ENCODE measurements at places on chromosomes 12 and 14.

GRCh38 chr12:73308079-73308478 lies 1035.9 kb downstream of the TRHDE start:
- DNase-seq = no peak

GRCh38 chr12:74890237-74890599 lies 319.4 kb downstream of the KCNC2 start:
- no peak for DNase-seq

DNA sequence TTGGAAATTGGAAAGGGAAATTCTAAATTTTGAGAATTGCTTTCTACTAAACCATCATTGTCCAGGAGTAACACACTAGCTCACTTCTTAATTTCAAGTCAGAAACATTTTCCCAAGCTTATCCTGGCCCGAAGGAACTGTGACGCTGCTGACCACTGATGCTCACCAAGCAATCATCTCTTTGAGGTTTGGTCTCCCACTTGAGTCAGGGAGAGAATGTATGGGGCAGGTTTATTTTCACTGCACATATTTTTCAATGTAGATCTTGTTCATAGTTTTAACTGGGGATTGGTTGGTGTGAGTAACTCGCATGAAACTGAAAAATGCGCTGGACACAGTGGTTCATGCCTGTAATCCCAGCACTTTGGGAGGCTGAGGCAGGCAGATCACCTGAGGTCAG lies 12.9 kb upstream of the RNASE10 start:
- no peak for DNase-seq

DNA sequence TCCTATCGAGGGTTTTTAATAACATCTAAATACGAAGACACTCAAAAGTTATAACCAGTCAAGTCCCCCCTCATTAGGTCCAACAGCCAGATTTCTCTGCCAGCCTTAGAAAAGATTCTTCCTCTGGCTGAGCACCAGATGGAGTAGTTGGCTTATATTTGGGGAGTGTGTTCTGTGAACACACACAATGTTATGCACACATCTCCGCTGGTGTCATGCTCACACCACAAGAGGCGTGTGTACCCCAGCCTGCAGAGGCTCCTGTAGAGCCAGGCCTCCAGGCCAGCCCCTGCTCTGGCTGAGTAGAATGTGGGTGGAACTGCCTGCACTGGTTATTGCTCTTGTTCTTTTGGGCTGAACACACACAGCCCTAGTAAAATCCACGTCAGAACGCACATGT lies 64.0 kb downstream of the PIWIL1 start:
- DNase-seq = no peak

GRCh38 chr14:37508503-37508902 lies 86.5 kb downstream of the FOXA1 start:
- no peak for DNase-seq

- DNase-seq = no peak
Measured at GRCh38 chr12:132152953-132153352, 8.7 kb downstream of the NOC4L start.

DNA sequence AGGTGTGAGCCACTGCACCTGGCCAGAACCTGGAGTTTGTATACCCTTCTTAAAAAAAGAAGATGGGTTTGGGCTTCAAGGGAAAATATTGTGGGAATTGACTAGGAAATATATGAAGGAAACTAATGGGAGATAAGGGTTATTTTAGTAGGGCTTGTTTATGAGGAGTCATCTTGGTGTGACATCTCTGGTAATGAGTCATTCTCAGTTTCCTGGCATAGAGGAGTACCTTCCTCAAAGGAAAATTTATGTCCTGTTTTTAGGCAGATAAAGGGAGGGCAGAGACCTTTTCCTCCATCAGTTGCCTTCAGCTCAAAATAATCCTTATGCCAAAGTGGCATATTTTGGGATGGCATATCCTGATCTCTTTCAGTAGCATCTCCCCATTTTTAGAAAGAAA lies 30.6 kb upstream of the NFKBIA start:
- no peak for DNase-seq

DNA sequence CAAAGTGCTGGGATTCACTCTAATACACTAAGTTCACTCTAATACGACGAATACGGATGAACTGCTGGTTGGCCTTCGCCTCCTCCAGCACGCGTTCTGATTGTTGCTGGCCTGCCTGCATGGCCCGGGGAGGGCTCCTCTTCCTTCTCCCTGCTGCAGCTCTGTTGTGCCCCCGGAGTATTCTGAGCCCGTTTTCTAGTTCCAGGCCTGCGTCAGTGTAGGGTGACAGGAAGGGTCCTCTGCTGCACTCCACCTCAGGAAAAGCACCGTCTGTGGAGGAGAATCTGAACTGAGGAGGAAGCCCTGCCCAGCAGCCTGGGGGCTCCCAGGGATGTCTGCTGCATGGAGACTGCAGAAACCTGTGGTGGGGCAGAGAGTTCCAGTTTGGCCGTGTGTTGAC lies 44.4 kb downstream of the DDX51 start:
- no peak for DNase-seq

DNA sequence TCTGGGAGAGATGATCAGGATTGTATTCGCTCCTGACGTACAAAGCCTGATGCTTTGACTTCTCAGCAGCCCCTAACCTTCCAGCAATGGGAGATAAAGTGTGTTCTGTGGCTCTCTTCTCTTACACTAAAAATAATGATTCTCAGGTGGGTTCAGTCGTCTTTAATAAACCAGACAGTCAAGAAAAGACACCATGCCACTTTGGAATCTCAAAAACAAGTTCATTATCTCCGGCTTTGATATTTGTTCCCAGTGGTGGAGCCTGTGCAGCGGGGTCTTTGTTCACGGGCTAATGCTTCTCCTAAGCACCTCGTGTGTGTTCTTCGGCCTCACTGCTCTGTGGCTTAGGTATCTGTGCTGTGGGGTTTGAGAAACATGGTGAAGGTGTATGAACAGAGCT lies 1.6 kb downstream of the ACVR1B start:
- no peak for DNase-seq

- DNase-seq = no peak
Measured at GRCh38 chr14:23538785-23539184, 12.8 kb downstream of the ZFHX2 start.

DNA sequence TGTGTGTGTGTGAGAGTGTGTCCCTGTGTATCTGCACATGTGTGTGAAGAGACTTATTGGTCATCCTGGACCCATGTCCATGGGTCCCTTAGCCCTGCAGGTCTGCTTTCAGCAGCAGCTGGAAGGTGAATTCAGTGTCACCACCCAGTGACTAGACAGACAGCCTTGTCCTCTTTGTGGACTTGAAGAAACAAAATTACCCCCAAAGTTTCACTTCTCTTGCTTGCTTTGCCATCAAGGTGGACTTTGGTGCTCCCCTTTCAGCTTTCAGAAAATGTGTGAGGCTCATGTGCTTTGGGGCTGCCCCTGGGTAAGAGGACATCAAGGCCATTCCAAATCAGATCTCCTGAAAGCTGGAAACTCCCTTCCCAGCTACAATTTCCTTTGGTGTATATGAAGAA lies 1063.8 kb downstream of the BCL11B start:
- DNase-seq = no peak

- DNase-seq = no peak
Measured at GRCh38 chr14:22524115-22524783, 64.8 kb downstream of the DAD1 start.

DNA sequence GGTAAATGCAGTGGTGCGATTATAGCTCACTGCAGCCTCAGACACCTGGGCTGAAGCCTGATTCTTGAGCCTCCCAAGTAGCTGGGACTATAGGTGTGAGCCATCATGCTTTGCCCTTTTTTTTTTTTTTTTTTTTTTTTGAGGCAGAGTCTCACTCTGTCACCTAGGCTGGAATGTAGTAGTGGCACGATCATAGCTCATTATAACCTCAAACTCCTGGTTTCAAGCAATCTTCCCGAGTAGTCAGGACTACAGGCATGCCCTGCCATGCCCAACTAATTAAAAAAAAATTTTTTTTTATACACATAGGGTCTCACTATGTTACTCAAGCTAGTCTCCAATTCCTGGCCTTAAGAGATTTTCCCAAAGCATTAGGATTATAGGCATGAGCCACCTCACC lies 6.9 kb downstream of the ATP2A2 start:
- DNase-seq = no peak

DNA sequence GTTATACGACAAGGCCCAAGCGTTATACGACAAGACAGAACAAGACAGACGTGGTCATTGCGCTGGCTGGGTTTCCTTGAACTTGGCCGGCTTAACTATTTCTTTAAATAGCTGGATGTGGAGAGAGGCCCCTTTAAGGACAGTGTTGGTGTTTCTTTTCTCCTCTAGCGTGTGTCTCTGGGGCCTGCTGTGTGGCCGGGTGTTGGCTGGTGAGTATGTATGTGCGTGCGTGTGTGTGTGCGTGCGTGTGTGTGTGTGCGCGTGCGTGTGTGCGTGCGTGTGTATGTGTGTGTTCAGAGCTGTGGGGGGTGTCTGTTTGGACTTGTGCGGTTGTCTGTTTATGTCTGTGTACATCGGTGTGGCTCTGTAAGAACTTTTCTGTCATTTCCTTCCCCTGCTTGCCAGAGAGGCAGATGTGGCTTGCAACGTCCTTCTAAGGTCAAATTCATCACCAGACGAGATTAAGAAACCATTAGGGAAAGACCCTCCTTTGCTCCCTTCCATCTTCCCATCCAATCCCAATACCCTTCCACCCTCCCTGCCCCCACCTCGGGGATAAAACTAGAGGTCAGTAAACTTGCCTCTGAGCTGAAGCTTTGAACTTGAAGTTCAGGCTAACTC lies 78.6 kb upstream of the TBX3 start:
- no peak for DNase-seq

- DNase-seq = no peak
Measured at GRCh38 chr14:49745191-49745590, 22.8 kb upstream of the KLHDC2 start.

- no peak for DNase-seq
Measured at GRCh38 chr12:24425601-24425970, 476.1 kb upstream of the SOX5 start.

DNA sequence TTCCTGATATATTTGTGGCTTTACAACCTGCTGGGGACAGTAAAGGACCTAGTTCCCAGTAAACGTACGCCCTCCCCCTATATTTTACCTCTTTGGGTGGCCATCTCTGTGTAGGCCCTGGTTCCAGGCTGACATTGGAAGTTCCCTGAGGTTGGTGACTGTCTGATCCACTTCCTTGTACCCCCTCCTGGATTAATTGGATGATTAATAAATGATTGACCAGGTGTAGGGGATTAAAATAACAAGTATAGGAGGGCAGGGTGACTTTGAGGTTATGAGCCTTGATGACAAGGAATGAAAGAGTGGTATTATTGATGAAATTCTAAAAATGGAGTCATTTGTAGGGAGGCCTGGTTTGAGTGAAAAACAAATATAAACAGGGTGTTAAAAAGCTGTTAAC lies 9.6 kb downstream of the SUSD6 start:
- DNase-seq = no peak

- no peak for DNase-seq
Measured at GRCh38 chr12:114439261-114439683, 33.3 kb upstream of the TBX5 start.

DNA sequence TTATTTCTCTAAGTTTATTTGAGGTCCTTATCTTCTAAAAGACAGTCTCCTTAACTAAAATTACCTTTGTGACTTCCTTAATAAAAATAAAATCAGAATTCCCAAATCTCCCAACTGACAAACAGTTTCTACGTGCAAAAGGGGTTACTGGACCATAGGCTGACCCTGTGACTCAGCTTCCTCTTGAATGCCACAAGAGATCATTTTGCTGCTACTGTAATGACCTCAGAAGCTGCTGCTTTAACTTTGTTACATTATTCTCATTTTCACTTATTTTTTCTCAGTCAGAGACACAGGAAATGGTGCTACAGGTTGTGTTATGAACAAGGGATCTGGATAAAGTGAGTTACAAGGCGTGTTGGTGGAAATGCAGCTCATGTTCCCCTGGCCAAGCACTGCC lies 132.2 kb upstream of the TMTC2 start:
- DNase-seq = no peak

DNA sequence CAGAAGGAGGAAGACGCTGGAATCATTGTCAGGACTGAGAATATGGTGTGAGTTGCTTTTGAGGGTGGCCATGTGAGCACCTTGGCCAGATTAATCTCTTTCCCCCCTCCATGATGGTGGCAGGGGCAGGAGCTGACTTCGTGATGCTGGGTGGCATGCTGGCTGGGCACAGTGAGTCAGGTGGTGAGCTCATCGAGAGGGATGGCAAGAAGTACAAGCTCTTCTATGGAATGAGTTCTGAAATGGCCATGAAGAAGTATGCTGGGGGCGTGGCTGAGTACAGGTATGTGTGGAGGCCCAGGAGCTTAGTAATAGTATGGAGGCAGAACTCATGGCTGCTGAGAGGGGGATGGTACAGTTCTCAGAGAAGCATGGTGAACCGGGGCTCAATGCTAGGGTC lies 4.3 kb downstream of the TINF2 start:
- no peak for DNase-seq

DNA sequence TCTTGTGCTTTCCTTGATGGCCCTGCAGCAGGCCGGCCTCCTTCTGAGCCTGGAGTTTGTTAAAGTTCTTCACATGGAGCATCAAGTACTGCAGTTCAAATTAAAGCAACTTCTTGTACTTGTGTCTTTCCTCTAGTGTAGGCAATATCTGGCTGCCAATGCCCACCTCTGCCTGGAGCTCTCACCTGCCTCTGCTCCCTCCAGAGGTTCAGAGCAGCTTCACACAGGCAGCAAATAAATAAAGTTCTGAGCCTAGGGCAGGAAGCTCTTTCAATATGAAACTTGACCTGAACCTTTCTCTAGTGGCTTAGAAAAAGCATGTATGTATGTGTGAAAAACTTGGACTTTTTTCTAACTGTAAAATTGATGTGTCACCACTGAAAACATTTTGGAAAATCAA lies 65.9 kb downstream of the ITPR2 start:
- DNase-seq = no peak

- no peak for DNase-seq
Measured at GRCh38 chr12:130956009-130956408, 2.3 kb downstream of the ADGRD1 start.

DNA sequence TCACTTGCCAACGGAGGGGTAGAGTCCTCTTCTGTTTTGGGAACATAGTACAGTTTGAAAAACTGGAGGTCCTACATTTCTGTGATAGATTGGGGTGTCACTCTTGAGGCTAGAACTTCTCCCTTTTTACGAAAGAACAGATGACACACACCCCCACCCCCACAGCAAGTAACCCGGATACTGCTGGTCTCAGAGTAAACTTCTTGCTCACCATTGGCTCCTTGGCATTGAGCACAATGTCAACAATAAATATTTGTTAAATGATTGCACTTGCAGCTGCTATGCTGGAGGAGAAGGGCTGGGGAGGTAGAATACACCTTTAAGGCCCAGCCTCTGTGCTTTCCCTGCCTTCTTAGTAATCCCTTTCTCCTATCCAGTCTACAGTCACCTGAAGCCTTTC lies 149.8 kb downstream of the TGFB3 start:
- DNase-seq = no peak

DNA sequence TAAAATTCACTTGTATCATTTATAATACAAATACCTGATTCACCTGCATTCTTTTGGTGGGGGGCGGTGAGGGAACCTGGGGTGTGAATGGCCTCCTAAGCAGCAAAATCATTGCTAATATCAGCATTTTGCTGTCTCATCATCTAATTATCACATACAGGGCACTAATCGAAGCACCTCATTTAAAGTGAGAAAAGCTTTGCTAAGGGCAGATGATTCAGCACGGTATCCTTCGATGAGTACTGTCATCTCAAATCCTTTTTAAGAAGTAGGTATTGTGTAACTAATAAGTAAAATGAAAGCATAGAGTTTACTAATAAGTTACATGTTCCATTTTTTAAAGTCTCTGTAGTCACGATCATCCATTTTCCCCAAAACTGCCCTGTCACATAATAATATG lies 278.1 kb upstream of the SOX5 start:
- no peak for DNase-seq

GRCh38 chr12:29428633-29429032 lies 47.7 kb upstream of the ERGIC2 start:
- DNase-seq = no peak

All from activated CD4-positive, alpha-beta T cell treated with anti-CD3 and anti-CD28 coated beads for 24 hours (primary cell).